Neural progenitor cell (in vitro differentiated cells): ENCODE measurements at places on chromosomes 11 and 22. TPM values are rescaled to one million over a fixed set of nuclear protein-coding genes. Genes with fewer than 3 reads are reported as not detected.
A peak's percentile ranks its signal among the peaks of the same experiment; 100 is the strongest.

DNA sequence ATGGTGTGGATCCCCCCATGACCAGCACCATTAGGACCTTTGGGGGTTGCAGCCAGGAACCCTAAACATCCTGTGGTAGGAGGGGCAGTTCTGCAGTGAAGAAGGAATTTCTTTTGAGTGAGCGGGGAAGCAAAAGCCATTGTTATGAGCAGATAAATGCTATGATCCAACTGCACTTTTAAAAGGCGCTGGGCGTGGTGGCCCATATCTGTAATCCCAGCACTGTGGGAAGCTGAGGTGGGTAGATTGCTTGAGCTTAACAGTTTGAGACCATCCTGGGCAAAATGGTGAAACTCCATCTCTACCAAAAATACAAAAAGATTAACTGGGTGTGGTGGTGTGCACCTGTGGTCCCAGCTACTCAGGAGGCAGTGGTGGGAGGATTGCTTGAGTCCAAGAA, 5.9 kb upstream of the TOMM22 start:
- no peak for DNase-seq
- H3K27me3 ChIP-seq = no peaks in the 10 kb centered on the region
- no peaks in the 10 kb centered on the region for H3K36me3 ChIP-seq
- H3K4me3 ChIP-seq = no peak overlapping the region

The PHOX2A gene
- total RNA-seq = not detected in 2 replicates

The MS4A15 gene
- total RNA-seq = 0.09 TPM in 1 of 2 replicates, not detected in the other

- no peaks in the 10 kb centered on the region for H3K27me3 ChIP-seq
- no peak overlapping the region for H3K4me3 ChIP-seq
- DNase-seq = no peak
- H3K4me1 ChIP-seq = peaks cover 22% of the 10 kb centered on the region
- H3K36me3 ChIP-seq = no peaks in the 10 kb centered on the region
These were observed 68.1 kb downstream of the PPP6R3 start for GRCh38 chr11:68528630-68529029.

The OR5D13 gene
- total RNA-seq = not detected in 2 replicates

GRCh38 chr22:32164075-32164860, 5.2 kb upstream of the C22orf42 start:
- peak; percentile 11 for DNase-seq
- H3K4me3 ChIP-seq = no peak overlapping the region
- no peaks in the 10 kb centered on the region for H3K36me3 ChIP-seq
- H3K27ac ChIP-seq = no peak overlapping the region
- peaks cover 15% of the 10 kb centered on the region for H3K4me1 ChIP-seq

The ATL3 gene
- total RNA-seq = 18.5 and 19.5 TPM in 2 replicates

The LARGE2 gene
- total RNA-seq = 5.0 and 13.4 TPM in 2 replicates

GRCh38 chr11:111366560-111367410, 12.3 kb downstream of the POU2AF1 start:
- H3K4me1 ChIP-seq = no peaks in the 10 kb centered on the region
- no peak overlapping the region for H3K4me3 ChIP-seq
- no peak for DNase-seq
- no peaks in the 10 kb centered on the region for H3K36me3 ChIP-seq
- H3K27me3 ChIP-seq = no peaks in the 10 kb centered on the region

DNA sequence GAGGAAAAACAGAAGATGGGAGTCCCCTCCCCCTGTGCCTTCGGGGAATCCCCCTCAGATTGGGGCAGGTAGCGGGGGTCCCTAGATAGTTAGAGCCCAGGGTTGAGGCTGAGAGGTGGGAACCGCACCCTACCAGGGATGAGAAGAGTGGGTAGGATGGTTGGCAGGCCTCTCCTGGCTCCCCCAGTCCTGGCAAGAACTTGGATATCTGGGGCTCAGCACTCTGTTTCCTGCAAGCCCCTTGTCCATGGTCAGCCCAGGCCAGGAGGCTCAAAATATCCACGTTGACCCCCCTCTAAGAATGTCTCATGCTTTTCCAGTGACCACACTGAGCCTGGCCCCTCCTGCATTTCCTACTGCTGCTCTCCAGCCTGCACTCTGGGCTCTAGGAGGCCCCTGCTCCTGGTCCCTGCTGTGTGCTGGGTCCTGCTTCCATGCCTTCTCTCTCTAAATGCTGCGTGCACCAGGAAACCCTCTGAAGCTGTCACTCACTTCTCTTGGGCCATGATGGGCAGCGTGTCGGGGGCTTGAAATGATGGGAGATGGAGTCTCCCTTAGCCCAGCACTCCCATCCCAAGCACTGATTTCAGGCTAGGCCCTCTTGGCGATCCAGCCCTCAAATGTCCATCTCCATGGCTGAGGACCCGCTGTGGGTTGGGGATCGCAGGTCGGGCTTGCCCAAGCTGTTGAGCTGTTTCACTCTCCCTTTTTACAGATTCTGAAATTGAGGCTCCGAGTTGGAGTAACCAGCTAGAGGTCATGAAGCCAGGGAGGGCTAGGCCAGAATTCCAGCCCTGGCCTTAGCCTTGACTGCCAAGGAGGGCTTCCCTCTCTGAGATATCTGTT, 2.0 kb downstream of the MAP3K11 start:
- H3K4me3 ChIP-seq = no peak overlapping the region
- no peak overlapping the region for H3K27ac ChIP-seq
- H3K36me3 ChIP-seq = no peaks in the 10 kb centered on the region
- peaks cover 7% of the 10 kb centered on the region for H3K27me3 ChIP-seq

- H3K27me3 ChIP-seq = no peaks in the 10 kb centered on the region
- DNase-seq = peak; percentile 30
- H3K4me1 ChIP-seq = peaks cover 29% of the 10 kb centered on the region
- H3K36me3 ChIP-seq = no peaks in the 10 kb centered on the region
- H3K4me3 ChIP-seq = no peak overlapping the region
- H3K27ac ChIP-seq = no peak overlapping the region
These were observed 7.9 kb downstream of the FAM118A start for GRCh38 chr22:45317551-45318167.

DNA sequence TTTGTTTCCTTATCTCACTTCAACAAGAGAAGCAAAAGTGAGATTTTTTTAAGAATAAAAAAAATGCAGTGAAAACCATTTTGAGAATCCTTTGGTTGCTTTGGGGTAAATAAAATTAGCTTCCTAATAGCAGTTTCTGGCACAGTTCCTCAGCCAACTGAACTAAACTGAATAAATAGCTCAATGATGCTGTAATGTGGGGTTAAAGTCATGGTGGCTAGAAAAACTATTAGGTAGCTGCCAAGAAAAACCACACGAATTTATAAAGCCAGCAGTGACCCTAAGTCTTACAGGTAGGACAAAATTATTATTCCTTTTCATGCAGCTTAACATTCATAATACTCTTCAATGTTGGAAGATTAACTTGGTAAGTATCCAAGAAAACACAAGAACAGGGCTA, 142.4 kb downstream of the APIP start:
- no peaks in the 10 kb centered on the region for H3K27me3 ChIP-seq
- no peak for DNase-seq
- no peak overlapping the region for H3K27ac ChIP-seq
- H3K36me3 ChIP-seq = no peaks in the 10 kb centered on the region
- H3K4me3 ChIP-seq = no peak overlapping the region
- no peaks in the 10 kb centered on the region for H3K4me1 ChIP-seq

DNA sequence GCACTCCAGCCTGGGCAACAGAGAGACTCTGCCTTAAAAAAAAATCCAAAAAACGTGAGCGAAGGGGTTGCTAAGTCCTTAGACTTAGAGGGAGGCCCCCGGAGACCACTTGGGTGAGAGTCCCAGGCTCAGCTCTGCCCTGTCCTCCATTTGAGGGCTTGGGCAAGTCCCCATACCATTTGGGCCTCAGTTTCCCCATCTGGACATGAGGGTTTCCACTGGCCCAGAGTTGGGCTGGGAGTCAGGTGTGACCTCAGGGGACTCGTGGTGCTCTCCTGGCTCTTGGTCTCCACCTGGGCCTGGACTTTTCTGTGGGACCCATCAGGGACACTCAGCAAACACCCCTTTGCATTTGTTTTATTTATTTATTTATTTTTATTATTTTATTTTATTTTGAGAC, 35.2 kb upstream of the CSNK1E start:
- H3K36me3 ChIP-seq = no peaks in the 10 kb centered on the region
- DNase-seq = no peak
- no peaks in the 10 kb centered on the region for H3K4me1 ChIP-seq
- H3K4me3 ChIP-seq = no peak overlapping the region

- no peak overlapping the region for H3K27ac ChIP-seq
- H3K27me3 ChIP-seq = no peaks in the 10 kb centered on the region
- DNase-seq = no peak
These were observed 5.5 kb downstream of the DCUN1D5 start for GRCh38 chr11:103086461-103086860.

GRCh38 chr22:36180038-36180880, 19.7 kb upstream of the APOL3 start:
- no peaks in the 10 kb centered on the region for H3K36me3 ChIP-seq
- peak; percentile 86 for DNase-seq
- no peaks in the 10 kb centered on the region for H3K27me3 ChIP-seq
- no peak overlapping the region for H3K27ac ChIP-seq

The APOL5 gene
- not detected in 2 replicates for total RNA-seq

- H3K36me3 ChIP-seq = no peaks in the 10 kb centered on the region
- no peaks in the 10 kb centered on the region for H3K27me3 ChIP-seq
- DNase-seq = peak; percentile 25
- H3K4me3 ChIP-seq = no peak overlapping the region
- no peak overlapping the region for H3K27ac ChIP-seq
- peaks cover 15% of the 10 kb centered on the region for H3K4me1 ChIP-seq
These were observed 13.0 kb upstream of the CXCR5 start for GRCh38 chr11:118870396-118871343.

The OOSP4B gene
- not detected in 2 replicates for total RNA-seq
